Metanephros (tissue), 2 donors: ENCODE measurements at places on chromosomes 7 and 10. TPM values are rescaled to one million over a fixed set of nuclear protein-coding genes. Genes with fewer than 3 reads are reported as not detected.

Gene DLX6
- not detected for total RNA-seq

Gene INHBA
- 11.3 TPM for total RNA-seq

Gene AGR3
- 1.1 TPM for total RNA-seq

Gene NKX1-2
- not detected for total RNA-seq

Gene CRHR2
- total RNA-seq = 0.64 TPM

Gene SPDYE16
- 0.53 TPM for total RNA-seq

Gene STEAP1B
- total RNA-seq = 1.5 TPM

Gene FGL2
- 97.6 TPM for total RNA-seq

Gene C10orf67
- 1.8 TPM for total RNA-seq

Gene GNAT3
- total RNA-seq = not detected

Gene ALDH18A1
- 64.1 TPM for total RNA-seq

Gene NPTX2
- total RNA-seq = 2.3 TPM

Gene OPN1SW
- not detected for total RNA-seq

Gene GIMAP4
- 24.2 TPM for total RNA-seq

Gene ASB10
- total RNA-seq = 3.4 TPM

Gene LBX1
- 1.5 TPM for total RNA-seq

Gene ATG9B
- total RNA-seq = 0.70 TPM

Gene LRRN3
- total RNA-seq = 3.7 TPM

Gene NANOS1
- 1.9 TPM for total RNA-seq

Gene LIPN
- not detected for total RNA-seq

Gene GPR146
- total RNA-seq = 13.1 TPM

Gene VAX1
- not detected for total RNA-seq

Gene TEX47
- total RNA-seq = not detected

Gene SPAM1
- total RNA-seq = not detected

Gene ENKUR
- total RNA-seq = 1.3 TPM

Gene WEE2
- total RNA-seq = 0.23 TPM

Gene SLC26A3
- total RNA-seq = not detected

Gene HSPA12A
- total RNA-seq = 26.6 TPM

Gene FEZF1
- not detected for total RNA-seq

Gene GRM8
- total RNA-seq = 8.1 TPM

Gene PDZD7
- total RNA-seq = 1.6 TPM

Gene BLVRA
- total RNA-seq = 24.2 TPM

Gene ITPRID1
- not detected for total RNA-seq

Gene FAM25G
- total RNA-seq = not detected

Gene CYP3A7
- total RNA-seq = 0.35 TPM

Gene CCL24
- total RNA-seq = 1.7 TPM

Gene OR6V1
- not detected for total RNA-seq

Gene FAM221A
- 11.1 TPM for total RNA-seq

Gene YWHAG
- total RNA-seq = 87.1 TPM

Gene MEST
- total RNA-seq = 468 TPM

Gene LRGUK
- total RNA-seq = 4.7 TPM

Gene GPR26
- not detected for total RNA-seq

Gene PLAU
- total RNA-seq = 34.2 TPM

Gene PTPRE
- 17.3 TPM for total RNA-seq

Gene TRA2A
- 69.4 TPM for total RNA-seq

Gene UCN3
- total RNA-seq = not detected

Gene NEUROD6
- total RNA-seq = not detected

Gene CRYGN
- total RNA-seq = 1.2 TPM

Gene PRSS37
- not detected for total RNA-seq

Gene H2BK1
- not detected for total RNA-seq

Gene COL13A1
- 13.0 TPM for total RNA-seq

Gene IGF2BP3
- total RNA-seq = 43.4 TPM

Gene HGF
- total RNA-seq = 4.4 TPM

Gene BTAF1
- 49.8 TPM for total RNA-seq

Gene GRM3
- total RNA-seq = 0.18 TPM
